ENCODE measurements at places on chromosomes 3 and 15.
A peak's percentile ranks its signal among the peaks of the same experiment; 100 is the strongest.

DNA sequence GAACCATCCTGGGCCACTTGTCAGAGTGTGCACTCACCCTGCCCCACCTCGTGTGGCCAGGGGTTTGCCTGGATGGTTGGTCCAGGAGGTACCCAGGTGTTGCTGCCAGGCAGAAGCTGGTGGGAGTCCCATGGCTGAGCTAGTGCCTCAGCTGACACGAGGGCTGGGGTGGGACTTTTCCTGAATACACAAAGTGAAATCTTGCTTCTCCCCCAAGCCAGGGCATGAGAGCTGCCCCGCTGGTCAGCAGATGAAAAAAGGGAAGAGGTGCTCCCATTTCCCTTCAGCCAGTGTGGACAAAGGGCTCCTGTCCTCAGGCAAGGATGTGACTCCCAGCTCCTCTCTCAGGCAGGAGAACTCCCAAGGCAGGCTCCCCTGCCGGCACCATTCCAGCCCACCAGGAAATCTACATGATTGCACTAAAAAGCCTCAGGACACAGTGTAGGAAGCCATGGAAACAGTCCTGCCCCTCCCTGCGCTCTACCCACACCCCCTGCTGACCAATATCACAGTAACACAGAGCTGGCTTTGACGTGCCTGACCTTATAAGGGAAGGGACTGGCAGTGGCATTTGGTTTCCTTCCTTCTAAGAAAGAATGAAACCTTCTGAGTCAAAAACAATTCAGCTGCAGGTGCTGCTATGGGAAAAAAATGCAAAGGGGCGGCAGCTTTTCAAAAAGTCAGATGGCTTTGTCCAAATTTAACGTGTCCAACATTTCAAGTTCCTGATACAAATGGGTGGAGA, 33.9 kb downstream of the MYO5C start:
- peak; percentile 94 for DNase-seq

GRCh38 chr3:16415911-16416476, 97.5 kb downstream of the RFTN1 start:
- DNase-seq, result no peak

- peak; percentile 16 for DNase-seq
Measured at GRCh38 chr3:9732080-9732739, 675 bp downstream of the BRPF1 start.

- no peak for DNase-seq
Measured at GRCh38 chr3:136189043-136189442, 7.1 kb downstream of the MSL2 start.

DNA sequence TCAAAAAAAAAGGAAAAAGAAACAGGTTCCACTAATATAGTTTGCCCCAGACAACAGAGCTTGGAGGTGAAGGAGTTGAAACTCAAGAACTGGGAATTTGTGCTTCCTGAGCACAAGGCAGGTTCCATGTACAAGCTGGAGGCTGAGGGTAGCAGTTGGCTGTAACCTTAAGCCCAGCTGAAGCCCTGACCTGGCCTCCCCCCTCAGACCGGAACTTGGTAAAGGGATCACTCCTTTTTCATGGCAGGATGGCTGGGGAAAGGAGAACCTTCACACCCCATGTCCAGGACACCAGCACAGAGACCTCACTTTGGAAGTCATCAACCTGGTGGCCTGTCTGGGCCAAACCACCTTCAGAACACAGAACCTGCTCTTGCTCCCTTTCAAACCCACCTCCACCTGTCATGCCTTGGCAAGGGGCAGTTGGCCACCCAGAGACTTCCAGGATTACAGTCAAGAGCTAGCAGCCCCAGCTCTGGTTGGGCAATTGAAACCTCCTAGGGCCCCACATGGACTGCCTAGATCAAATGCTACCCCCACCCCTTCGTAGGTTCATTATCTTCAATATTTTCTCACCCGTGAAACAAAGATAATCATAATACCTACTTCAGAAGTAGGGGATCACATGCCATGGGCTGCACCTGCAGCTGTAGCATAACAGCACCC, 3.5 kb downstream of the RPL29 start:
- DNase-seq, result no peak

GRCh38 chr3:150062492-150062891, 91.8 kb upstream of the PFN2 start:
- DNase-seq, result peak; percentile 38

DNA sequence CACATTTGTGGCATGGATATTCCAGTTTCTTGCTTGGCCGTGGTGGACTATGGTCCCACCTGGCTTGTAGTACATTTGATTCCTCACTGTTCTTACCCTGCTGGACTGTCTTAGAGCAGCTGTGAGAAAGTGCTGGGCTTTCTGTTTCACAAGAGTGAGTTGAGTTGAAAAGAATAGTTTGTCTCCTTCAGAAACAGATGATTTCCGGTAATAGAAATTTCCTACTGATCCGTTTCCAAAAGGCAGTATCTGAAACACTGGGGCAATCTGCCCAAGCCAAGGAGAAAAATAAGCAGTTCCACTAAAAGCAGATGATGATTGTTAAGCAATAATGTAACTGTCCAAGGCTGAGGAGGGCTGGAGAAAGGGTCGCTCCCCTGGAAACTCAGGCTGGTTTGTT, 96.0 kb downstream of the SUCLG2 start:
- DNase-seq, result no peak

GRCh38 chr15:26358708-26359107, 414.2 kb downstream of the GABRB3 start:
- no peak for DNase-seq

- DNase-seq, result no peak
Measured at GRCh38 chr3:45479621-45480035, 91.3 kb downstream of the LARS2 start.

DNA sequence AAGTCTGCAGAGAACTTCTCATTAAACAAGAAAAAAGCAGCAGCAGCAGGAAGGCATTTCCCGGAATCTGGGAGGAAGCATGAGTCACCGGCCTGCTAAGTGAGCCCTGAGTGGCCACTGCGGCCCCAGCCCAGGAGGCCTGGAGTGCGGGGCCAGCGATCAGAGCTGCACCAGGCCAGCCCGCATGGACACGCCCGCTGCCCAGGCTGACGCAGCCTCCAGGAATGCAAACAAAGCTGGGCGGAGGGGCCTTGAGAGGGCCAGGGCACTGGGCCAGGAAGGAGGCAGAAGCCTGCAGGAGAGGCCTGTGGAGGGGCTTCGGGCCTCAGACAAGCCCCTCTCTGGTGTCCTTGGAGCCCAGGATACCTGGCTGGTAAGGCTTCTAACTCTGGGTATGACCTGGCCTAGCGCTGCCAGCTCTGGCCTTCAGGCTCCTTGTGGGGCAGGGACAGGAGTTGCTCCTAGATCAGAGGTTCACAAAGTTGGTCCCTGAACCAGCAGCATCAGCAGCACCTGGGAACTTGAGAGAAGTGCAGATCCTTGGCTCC, 101.2 kb downstream of the SMAD6 start:
- DNase-seq, result peak; percentile 74

DNA sequence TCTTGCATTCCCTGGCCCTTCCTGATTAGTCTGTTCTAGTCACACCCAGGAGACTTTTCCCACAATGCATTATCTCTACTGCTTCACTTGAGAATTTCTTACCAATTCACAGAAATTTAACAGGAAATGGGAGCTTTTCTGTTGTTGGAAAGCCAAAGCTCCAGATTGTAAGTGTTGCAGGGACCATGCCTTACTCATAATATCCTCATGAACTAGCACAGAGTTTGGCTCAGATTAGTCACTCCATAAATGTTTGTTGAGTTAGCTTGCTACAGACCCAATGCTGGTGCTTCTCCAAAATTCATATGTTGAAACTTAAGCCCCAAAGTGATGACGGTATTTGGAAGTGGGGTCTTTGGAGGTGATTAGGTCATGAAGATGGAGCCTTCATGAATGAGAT, 232.6 kb downstream of the GAP43 start:
- no peak for DNase-seq

DNA sequence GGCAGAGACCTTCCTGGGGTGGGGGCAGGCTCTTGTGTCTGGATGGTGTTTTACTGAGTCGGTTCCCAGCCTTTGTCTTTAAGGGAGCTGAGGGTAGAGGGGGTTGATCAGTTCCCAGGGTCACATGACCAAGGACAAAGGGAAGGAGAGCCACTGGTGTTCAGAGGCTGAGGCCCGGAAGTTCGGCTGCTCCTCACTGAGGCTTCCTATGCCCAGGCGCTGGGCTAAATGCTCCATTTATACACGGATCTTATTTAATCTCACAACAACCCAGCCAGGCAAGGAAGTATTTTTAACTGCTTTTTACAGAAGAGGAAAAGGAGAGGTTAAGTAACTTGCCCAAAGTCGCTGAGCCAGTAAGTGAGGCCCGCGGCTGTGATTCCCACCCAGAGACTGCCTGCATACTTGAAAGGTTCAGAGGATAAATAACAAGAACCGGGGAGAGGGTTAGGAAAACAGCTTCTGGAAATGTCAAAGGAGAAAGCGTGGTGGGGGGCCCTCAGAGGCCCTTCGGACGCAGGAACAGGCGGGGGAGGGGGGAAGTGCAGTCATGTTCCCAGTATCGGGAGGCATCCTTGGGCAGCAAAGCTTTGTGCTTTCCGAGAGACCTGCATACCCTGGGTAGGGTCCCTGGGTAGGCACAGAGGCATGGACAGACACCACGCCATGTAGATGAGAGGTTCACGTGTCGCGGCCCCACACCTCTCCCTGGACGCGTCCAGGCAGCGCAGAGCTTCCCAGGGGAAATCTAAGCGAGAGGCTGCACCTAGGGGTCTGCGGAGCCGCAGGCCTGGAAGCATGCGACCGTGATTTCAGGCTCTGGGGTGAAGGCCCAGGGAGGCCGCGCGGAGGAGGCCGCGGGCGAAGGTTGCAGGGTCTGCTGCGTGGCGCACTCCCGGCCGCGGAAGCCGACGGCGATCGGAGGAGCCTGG, 21.3 kb downstream of the EPHB3 start:
- no peak for DNase-seq

DNA sequence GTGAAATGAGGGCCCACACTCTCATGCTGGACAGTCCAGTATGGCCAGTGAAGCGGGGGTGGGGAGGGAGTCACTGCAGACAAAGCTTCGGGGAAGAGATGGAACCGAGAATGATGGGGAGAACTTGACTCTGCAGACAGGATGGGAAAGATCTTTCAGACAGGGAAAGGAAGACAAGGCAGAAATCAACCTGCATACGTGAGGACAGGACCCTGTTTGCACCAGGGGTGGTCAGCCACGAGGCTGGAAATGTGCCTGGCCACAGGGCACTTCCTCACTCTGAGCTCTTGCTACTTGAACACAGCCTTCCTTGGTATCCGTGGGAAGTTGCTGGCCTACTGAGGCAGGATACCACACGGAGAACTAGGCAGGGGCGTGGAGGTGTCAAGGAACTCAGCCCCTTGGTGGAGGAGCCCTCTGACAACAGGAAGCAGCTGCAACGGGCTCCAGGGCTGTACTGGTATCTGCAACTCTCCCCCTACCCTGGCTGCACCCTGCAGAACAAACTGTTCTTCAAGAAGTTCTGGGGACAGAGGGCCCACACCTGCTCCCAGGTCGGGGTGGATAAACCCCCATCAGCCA, 9.3 kb upstream of the SRP14 start:
- DNase-seq, result no peak

DNA sequence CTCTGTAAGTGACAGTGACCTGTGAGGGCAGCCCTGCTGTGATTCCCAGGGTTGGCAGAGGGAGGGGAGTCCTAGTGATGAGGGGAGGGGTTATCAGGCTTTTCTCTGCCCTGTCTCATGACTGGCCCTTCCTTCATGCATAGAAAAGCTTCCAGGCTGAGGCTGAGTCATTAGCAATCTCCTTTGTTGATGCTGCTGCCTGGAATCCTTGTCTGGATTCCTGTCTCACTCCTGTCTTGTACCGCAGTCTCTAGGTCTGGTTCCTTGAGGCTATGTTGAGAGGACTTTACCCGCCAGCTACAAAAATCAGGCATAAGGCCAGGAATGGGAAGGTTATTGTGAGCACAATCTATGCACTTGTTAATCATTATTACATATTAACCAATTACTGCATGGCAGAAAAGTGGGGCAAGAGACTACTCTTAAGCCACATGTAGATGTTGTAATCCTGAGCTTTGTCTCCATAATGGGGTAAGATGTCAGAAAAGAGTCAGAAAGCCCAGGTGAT, 7.2 kb downstream of the KLHL6 start:
- peak; percentile 20 for DNase-seq

- DNase-seq, result no peak
Measured at GRCh38 chr3:40790746-40791145, 266.0 kb downstream of the ZNF621 start.

GRCh38 chr3:62638316-62638715, 236.9 kb downstream of the CADPS start:
- DNase-seq, result peak; percentile 4

DNA sequence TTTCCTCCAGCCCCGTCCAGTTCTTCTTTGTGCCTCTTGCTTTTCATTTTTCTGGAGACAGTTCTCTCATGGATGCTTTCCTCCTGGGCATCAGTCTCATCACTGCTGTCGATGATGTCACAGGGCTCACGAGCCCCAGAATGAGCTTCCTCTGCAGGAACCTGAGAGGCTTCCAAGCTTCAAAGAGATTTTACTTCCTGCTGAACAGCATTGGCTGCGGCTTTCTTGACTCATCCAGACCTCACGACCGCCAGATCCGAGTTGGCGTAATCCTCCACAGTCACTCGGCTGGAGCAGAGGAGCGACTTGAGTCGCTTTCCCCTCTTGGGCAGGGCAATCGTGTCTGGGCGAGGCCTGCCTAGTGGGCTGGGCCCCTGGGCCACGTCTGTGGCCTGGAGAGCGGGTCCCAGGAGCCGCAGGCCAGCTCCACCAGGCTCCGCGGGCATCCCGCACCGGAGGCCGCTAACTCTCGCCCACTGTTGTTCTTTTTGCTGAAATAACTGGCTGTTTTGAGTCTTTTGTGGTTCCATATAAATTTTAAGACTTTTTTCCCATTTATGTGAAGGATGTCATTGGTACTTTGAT, 20.8 kb upstream of the FAN1 start:
- DNase-seq, result no peak

- peak; percentile 20 for DNase-seq
Measured at GRCh38 chr3:165181556-165181955, 14.6 kb downstream of the SLITRK3 start.

DNA sequence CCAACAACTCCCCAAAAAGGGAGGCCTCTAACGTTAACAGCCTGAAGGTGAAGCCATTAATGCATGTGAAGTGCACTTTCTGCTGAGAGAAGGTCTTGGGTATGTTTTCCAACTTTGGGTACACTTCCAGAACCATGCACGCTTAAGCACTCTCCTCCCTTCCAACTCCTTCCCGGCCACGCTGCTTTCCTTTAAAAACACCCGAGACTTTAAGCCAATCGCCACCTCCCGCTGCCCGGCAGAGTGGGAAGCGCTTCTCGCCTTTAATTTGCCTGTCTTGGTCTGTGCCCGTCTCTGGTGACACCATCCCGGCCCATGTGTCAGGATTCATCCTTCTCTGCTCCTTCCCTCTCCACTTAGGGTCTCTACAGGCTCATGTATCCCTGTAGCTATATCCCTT, 35.3 kb downstream of the ITGB5 start:
- no peak for DNase-seq

DNA sequence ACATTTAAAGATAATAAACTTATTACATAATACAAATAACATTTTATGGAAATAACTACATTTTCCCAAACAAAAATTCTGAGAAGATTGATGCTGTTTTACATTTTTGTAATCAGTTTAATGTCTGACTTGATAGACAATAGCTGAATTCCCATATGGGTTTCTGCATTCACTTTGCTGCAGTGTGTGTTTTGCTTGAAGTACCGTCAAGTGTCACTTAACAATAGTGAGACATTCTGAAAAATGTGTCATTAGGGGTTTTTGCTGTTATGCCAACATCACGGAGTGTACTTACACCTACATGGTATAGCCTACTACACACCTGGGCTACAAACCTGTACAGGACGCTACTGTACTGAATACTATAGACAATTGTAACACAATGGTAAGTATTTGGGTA, 57.5 kb downstream of the USF3 start:
- DNase-seq, result no peak
